ENCODE measurements at places on chromosomes 1 and 21.

DNA sequence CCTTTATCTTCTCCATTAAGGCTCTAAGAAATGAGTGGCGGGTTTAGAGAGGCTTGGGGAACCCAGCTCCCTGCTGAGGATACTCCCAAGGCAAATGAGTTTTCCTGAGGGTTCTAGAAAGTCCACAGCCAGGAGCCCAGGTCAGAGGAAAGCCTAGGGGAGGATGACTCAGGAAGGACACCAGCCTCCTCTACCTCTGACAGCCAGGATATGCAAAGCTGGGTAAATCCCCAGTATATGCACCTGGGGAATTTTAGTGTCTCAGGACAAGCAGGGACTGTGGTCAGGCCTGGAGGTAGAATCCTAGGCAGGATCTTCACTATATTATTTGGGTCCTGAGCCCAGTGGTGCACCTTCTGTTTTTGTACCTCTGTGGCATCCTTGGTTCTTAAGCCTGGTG, 23.5 kb upstream of the WNT4 start:
- no peak for DNase-seq

- no peak for DNase-seq
These were observed 23.2 kb upstream of the TMEM222 start for GRCh38 chr1:27298632-27299384.

GRCh38 chr1:6343506-6344405, 49.8 kb downstream of the ACOT7 start:
- DNase-seq, result peak; percentile 86

DNA sequence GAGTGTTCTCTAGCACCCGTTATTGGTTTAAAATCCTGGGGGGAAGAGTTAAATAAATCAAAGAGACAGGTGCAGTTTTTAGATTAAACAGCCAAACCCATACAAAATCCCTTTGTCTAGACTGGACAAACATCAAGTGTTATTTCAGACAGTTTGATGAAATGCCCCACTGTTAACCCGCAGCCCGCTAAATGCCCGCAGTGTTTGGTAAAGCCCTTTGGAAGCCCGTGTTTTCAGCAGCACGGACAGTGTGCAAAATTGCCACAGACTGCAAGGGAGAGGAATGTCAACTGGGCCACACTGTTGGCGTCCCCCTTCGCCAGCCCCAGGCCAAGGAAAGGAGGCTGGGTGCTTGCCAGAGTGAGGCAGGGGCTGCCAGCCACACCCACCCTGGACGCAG, 26.6 kb downstream of the AJAP1 start:
- no peak for DNase-seq

DNA sequence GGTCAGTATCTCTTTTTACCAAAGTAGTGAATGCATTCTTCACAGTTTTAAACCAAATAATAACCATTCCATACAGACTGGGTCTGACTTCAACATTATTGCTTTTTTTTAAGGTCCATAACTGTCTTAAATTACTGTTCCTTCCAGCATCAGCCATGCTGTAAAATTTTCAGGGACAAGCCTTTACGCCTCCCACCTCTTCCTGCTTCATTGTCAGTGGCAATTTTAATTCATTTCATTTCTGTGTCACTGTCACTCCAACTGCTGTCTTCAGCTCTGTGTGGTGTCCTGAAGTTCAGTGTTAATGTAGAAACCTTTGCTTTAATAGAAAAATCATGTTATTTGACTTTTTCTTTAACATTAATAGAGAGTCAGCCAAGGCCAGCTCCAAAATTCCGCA, 365.6 kb upstream of the PTBP2 start:
- no peak for DNase-seq

Measured in right forelimb (tissue), 1 donor.